HL-60 (cell line): ENCODE measurements at places on chromosomes 3 and 15.

DNA sequence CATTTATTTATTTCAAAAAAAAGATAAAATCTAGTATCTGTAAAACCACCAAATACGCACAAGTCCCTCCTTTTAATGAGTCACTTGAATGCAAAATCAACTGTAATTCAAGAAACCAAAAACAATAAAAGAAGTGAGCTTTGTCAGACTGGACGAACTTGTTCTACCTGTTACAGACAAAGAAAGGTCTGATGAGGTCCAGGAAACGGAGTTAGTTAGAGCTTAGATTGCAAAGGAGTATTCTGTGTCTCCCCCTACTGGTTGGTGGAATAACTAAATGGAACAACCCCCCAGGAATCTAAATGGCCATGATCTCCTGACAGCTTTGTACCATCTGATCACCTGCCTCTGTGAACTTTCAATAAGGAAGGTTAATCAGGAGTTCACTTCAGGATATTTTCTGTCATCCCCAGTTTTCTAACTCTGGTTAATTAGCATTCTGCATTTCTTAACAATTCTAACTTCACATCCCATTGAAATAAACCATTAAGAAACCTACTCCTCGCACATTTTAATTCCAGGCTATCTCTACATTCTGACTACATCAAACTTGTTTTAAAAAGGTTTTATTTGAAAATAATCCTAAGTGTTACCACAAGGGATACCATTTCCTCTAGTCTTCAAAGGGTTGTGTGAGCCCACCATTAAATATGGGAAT lies 333.0 kb upstream of the SATB1 start:
- peak; percentile 64 for DNase-seq

- no peak for DNase-seq
These were observed 21.8 kb upstream of the PTX3 start for GRCh38 chr3:157414861-157415260.

GRCh38 chr3:53702776-53703530 lies 143.3 kb downstream of the CHDH start:
- DNase-seq = peak; percentile 15

GRCh38 chr3:82067420-82067819 lies 306.0 kb upstream of the GBE1 start:
- no peak for DNase-seq

GRCh38 chr3:156577736-156578135 lies 22.8 kb upstream of the SSR3 start:
- DNase-seq = no peak

GRCh38 chr3:140844072-140844471 lies 97.6 kb upstream of the SLC25A36 start:
- DNase-seq = no peak

GRCh38 chr3:24661175-24661584 lies 166.5 kb upstream of the THRB start:
- DNase-seq = no peak

DNA sequence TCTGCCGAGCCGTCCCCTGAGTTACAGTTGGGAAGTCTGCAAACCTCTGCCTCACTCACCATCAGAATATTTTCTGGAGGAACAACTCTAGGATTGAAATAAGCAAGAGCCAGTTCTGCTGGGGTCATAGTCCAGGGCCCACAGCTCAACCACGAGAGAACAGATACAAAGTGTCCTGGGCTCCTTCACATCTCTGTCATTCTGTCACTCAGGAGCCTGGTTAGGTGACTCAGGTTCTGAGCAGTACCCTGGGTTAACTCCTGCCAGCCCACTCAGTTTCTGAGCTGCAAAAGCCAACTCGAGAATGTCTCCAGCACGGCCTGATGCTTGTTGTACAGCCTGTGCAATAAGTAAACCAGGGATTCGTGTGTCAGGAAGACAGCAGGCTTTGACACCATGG lies 155.7 kb downstream of the SLCO3A1 start:
- no peak for DNase-seq

GRCh38 chr15:39579487-39580116 lies 1.3 kb upstream of the THBS1 start:
- DNase-seq = no peak

DNA sequence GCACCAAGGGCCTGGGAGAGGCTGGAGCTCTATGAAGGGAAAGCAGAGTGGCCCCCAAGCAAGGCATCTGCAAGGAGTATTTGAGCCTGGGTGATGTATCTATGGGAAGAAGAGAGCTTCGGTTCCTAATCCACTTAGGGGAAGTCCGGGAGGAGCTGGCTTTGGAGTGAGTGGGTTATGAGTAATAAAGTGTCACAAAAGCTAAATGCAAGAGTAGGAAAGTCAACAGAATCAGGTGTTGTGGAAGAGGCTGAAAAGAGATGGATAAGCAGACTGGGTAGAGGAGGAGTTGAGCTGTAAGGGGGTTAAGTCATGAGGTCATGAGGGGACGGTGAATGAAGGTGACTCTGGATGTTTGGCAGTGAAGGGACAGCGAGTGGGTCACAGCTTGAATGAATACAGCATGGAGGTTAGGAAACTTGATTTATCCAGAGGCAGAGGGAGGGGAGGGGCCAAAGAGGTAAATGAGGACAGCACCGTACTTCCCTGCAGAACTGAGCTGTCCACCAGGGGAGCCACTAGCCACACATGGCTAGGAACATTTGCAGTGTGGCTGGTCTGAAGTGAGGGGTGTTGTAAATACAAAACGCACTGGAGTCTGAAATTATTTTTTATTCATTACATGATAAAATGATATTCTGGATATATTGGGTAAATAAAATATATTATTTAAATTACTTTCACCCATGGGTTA lies 83.3 kb downstream of the ADCY5 start:
- no peak for DNase-seq

DNA sequence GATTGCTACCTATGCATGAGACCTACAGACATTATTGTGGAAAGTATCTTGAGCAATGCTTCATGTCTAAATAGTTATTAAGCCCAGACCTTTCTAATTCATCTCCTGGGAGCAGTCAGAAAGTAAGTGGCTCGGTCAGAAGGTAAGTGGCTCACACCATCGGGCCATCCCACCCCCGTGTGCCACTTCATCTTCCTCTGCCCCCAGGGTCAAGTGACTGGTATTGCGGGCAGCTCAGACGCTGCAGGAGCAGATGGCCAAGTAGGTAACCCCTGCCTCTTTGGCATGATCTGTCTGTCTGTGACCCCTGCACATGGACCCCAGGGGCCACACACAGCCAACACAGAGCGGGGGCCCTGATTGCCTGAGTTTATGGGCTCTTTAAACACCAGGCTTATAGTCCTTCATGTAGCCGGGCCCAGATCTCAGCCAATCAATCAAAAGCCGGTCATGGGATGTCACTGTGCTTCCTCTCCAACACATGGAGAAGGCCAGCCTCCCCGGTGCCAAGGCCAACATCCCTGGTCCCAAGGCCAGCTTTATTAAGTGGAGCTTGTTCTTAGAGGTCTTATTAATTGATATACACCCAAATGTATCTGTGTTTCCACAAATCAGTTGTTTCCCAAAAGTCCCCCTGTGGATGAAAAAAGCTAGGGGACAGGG lies 42.9 kb downstream of the LARP6 start:
- DNase-seq = no peak

DNA sequence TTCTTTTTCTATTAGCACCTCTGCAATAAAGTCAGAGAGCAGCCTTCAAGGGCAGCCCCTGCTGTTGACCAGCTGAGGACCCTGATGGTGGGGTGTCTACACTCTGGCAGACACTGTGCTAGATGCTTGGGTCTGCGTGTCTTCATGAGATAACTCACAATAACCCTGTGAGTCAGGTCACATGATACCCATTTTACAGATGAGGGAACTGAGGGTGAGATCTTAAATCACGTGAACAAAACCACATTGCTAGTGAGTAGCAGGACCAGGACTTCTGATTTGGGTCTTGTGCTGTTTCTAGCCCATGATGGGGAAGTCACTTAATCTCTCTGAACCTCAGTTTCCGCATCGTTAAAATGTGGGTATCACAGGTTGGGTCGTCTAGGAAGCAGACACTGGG lies 118.5 kb upstream of the LIPC start:
- DNase-seq = no peak

GRCh38 chr3:141178551-141178950 lies 53.1 kb upstream of the PXYLP1 start:
- DNase-seq = no peak

DNA sequence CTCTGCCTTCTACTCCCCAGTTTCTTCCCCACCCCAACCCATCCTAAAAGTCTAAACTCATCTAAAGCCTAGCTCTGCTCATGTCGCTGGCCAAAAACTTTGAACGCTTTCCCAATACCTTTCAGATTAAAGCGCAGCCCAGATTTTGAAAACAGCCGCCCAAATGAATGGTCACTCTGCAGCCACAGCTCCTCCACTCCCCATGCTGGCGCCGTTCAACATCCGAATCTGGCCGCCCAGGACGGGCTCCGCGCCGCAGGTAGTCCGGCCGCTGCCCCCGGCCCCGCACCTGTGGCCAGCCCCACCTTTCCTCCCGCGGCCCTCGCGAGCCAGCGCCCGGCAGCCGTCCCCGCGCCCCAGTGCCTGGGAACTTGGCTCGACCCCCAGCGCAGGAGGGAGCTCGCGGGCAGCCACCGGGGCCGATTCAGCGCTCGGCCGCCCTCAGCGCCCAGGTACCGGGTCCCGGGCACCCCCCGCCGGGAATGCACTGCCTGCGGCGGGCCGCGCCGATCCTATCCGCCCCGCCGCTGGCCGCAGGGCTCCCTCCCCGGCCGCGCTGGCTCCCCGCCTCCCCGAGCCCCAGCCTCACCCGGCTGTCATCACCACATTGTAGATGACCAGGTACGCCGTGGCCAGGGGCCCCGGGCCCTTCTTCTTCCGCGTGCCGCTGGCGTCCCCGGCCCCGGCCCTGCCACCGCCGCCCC lies 417 bp downstream of the HACD2 start:
- no peak for DNase-seq

DNA sequence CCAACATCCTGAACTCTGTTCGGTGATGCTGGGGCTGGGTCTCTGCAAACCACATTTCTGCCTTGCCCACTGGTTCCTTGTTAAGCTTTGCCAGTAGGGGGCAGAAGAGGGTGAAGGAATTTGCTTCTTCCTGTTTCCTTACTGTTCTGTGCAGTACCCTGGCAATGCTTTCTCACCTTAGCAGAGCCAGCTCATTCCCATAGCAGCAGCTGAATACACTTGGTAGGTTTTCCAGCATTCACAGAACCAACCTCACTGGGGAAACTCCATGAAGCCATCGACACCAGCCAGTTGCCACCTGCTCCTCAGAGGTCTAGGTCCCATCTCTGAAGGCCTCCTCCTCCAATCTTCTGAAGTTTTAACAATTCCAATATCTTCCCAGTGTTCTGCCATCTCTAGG lies 308.4 kb downstream of the PDCD6IP start:
- DNase-seq = peak; percentile 21

GRCh38 chr3:101027286-101027685 lies 34.1 kb upstream of the ABI3BP start:
- no peak for DNase-seq

DNA sequence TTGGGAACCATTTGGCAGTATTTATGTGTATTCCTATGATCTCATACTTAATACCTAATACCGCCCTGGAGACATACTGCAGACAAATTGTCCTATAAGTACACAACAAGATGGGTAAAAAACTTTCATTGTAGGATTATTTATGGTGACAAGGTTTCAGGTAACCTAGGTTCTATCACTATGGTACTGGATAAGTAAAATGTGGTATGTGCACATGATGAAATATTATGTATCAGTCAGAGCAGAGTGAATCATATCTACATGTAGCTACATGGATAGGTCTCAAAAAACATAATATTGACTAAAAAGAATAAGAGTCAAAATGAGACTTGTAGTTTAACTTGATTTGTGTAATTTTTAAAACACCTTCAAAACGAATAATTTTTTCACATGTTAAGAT lies 147.8 kb downstream of the LEKR1 start:
- DNase-seq = no peak

GRCh38 chr15:72197460-72198355 lies at the start of gene GRAMD2A:
TSS of gene GRAMD2A (minus strand) at chr15:72197787.
- DNase-seq = no peak

DNA sequence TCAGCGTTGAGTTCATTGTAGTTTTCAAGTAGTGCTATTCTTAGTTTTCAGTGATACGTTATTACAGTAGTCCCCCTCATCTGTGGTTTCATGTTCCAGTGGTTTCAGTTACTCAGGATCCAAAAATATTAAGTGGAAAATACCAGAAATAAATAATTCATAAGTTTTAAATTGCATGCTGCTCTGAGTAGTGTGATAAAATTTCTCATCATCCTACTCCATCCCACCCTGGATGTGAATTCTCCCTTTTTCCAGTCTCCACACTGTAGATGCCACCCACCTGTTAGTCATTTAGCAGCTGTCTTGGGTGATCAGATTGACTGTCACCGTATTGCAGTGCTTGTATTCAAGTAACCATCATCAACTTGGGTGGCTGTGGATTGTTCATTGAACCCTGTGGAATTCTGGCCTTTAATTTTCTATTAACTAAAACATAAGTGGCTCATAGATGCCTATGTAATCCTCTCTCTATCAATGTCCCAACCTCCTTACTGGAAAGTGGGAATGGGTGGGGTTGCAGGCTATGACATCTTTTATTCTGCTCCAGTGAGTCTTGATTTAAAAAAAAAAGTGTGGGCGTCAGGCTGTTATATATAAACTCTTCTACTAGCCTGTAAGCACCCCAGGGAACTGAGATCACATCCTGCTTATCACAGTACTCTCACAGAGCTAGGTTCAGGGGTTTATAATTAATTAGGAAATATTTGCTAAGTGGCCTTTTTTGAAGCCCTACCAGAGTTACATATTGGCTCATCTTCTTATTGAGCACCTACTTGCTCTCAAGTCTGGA lies 97.5 kb downstream of the CFAP20DC start:
- no peak for DNase-seq

GRCh38 chr15:64865126-64865997 lies 23.6 kb downstream of the PLEKHO2 start:
- no peak for DNase-seq

DNA sequence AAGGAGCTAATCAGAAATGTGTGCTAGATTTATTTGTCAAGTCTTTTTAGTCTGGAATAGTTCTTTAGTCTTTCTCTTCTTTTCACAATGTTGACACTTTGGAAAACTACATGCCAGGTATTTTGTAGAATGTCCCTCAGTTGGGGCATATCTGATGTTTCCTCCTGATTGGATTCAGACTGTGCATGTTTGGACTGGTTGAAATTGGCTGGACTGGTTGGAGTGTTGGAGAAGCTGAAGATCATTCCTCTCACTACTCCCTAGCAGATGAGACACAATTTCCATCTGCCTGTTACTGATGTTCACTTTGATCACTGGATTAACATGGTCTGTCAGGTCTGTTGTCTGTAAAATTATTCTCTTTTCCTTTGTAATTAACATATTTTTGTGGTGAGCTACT lies 3.7 kb downstream of the NME9 start:
- no peak for DNase-seq

- DNase-seq = no peak
These were observed 119.0 kb downstream of the USP13 start for GRCh38 chr3:179771797-179772196.
